ENCODE measurements at places on chromosomes 11 and 22.

- no peak for DNase-seq
Measured at GRCh38 chr22:50699756-50700386, 27.2 kb downstream of the SHANK3 start.

DNA sequence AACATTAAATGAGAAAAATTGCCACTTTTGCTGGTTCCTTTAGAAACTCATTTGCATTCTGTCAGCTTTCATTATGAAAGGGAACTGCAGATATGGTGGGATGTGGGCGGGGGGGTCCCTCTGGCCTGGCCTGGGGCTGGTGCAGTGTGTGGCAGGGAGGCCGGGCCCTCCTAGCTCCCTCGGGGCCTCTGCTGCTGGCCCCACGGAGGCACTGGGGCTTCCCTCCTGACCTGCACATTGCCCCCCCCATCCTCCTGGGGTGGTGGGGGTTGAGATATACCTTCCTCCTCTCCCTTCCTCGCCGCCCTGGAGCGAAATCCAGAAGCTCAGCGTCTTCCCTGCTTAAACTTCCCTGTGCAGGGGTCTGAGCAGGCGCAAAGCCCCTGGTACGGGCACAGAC lies 1005.9 kb downstream of the BRD1 start:
- no peak for DNase-seq

DNA sequence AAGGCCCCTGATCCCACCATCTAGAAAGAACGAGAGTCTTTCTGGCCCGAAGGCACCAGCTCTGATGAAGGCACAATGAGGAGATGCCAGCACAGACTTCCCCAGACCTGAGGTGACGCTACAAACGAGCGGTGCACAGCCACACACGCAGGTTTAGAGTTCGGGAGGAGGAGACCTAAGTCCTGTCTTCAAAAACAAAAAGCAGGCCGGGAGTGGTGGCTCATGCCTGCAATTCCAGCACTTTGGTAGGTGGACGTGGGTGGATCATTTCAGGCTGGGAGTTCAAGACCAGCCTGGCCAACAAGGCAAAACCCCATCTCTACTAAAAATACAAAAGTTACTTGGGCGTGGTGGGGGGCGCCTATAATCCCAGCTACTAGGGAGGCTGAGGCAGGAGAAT lies 9.5 kb downstream of the LTO1 start:
- DNase-seq = no peak

DNA sequence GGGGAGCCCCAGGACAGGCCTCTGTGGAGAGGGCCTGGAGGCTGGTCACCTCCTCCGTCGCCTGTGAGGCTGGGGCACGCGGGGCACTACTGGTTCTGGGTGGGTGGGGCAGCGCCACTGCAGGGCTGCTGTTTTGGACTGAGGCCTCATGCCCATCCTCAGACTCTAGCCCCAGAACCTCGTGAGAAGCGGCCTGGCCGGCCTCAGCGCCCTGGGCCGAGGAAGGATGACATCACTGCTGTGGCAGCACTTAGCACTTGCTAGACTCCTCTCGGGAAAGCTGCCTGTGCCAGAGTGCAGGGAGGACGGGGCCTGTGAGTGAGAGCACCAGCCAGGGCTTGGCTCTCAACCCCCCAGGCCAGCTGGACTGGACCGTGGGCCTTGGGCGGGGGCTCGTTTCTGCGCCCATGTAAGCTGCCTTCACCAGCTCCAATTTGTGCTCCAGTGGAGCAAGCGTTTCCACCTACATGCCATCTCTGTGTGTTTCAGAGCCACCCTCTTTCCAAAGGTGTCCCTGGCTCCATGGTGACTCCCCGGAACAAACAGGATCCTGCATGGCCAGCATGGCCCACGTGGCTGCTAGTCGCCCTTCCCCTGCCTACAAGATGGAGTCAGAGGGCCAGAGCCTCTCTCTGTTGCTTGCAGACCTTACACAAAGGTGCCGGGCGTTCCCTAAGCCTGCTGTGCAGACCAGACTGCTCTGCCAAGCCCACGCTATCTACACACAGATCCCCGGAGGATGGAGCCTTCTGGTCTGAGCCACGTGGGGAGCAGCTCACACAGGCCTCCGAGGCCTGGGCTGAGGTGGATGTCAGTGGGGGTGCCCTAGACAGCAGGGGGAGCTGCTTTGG lies 102.9 kb downstream of the CTTN start:
- no peak for DNase-seq

DNA sequence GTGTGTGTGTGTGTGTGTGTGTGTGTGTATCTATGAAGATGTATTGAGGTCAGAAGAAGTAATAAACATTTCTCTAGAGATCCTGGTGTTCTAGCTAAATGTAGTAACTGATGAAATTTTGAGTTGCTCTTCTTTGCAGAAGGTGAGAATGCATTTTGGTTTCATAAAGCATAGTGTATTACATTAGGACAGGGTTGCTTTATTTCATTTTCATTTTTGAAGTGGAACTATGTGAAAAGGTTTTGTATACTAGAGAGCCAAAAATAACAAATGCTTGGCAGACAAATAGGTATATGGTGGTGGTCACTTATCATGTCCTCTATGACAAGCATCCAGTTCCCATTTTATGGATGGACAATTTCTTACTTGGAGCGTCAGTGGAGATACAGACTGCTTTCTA lies 99.0 kb downstream of the CASP12 start:
- no peak for DNase-seq

DNA sequence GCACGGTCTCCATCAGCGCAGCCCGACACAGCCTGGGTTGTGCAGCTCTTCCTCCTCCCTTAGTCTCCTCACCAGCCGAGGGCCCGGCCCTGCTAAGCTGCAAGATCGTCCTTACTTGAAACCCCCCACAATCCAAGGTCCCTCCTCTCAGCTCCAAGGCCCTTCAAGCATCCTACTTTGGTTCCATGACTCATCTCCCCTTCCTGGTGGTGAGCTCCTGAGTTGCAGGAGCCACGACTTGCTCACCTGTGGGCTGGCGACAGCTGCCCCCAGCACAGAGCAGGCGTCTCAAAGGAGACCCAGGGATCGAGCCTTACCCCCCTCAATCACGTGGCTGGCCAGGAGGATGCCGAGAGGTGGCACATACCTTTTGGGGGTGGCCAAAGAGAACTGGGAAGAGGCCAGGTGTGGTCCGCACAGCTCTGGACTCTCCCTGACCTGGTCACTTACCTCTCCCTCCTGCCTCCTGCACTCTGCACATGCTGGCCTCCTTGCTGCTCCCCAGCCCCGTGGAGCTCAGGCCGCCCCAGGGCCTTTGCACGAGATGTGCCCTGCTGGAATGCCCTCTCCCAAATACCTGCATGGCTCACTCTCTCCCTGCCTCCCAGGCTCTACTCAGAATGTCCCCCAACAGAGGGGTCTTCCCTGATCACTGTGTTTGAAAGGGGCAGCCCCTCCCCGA lies 35.2 kb upstream of the FADD start:
- no peak for DNase-seq

DNA sequence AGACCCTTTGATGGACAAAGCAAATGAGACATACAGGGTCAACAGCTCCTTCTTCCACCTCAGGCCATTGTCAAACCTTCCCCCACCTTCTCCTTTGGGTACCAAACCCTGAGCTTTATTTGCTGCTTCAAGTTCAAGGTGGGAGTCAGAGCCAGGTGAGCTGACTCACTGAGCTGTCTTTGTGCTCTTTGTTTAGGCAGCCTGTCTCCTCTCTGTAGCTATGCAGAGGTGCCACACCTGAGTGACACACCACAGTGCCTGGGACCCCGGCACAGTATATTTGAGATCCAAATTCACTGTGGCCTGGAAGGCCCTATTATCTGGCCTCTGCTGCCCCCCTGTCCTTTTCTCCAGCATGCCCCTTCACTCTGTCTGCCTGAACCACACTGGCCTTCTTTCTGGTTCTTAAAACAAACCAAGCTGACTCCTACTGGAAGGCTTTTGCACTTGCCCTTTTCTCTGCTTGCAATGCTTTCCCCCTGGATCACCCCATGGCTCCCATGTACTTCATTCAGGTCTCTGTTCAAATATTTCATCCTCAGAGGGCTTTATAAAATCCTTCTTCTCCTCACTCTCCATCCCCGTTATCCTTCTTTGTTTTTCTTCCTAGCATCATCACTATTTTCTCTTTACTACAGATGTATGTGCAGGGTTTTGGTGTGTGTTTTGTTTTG lies 16.1 kb downstream of the LMO2 start:
- DNase-seq = no peak

DNA sequence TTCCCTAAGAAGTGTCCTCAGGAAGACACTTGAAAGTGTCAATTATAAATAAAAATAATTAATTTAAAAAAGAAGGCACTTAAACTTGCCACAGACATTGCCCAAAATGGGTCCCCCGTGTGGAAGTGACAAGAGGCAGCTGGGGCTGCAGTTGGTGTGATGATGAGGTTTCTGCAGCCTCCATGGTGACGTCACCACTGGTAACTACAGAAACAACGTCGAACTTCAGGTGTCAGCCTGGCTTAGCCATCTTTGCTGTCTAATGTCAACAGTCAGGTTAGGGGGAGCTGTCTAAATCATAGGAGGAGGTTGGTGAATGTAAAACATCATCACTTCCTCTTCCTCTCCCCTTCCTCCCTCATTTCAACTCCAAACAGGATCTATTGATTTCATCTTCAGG lies 328.6 kb downstream of the MN1 start:
- no peak for DNase-seq

GRCh38 chr11:130846606-130847005 lies 69.7 kb downstream of the SNX19 start:
- DNase-seq = no peak

GRCh38 chr11:80505771-80506170 lies 1064.9 kb upstream of the TENM4 start:
- DNase-seq = no peak

DNA sequence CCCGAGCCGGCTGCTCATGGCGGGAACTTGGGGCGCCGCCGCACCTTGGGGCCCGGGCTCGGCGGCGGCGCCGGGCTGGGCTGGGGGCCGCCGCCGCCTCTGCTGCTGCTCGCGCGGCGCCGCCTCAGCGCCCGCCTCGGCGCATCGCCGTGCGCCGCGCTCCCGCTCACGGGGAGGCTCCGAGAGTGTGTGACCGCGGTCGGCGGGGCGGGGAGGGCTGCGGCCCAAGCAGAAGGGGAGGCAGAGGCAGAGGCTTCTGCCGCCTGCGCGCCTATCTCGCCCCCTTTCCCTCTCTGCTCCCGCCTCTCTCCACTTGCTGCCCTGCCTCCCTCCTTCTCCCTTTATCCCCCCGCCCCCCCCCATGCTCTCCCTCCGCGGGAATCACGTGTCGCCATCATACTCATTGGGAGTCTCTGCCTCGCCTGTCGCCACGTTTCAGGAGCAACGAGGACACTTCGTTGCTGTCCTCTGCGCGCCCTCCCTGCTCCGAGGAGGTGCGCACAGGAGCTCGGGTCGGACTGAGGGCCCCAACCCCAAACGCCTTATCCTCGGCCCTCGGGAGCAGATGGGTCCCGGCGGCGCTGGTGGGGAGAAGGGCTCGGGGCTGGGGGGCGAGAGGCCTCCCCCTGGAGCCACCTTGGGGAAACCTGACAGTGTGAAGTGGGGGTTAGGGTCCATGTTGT lies at the start of gene GUCY1A2:
TSS of gene GUCY1A2 (minus strand) at position 258 of the 683 bp plus-strand sequence. CDS start 421 bp downstream, outside the sequence.
- no peak for DNase-seq

DNA sequence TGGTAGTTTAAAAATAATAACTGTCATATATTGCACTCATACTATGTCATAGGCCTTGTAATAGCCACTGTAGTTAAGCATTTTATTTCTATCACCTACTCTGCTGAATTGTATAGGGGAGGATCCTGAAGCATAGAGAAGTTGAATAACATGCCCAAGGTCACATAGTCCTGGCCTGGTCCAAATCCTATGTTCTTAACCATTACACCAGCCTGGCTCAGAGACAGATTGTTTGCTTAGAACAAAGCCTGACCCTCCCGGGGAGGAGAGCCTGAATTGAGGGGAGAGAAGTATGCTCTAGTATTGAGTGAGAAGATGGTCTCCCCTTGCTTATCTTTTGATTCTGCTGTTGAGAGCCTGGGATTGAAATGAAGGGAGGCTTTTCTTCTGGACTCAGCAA lies 2.2 kb downstream of the NEU3 start:
- DNase-seq = no peak

Measured in GM04503 (cell line).